ELF-1 (cell line): ENCODE measurements at places on chromosomes 12 and 14.

GRCh38 chr12:96007729-96008128 is 11.6 kb upstream of the HAL start:
- no peak for DNase-seq

GRCh38 chr14:64673748-64674147 is 30.5 kb upstream of the PLEKHG3 start:
- peak; percentile 86 for DNase-seq

DNA sequence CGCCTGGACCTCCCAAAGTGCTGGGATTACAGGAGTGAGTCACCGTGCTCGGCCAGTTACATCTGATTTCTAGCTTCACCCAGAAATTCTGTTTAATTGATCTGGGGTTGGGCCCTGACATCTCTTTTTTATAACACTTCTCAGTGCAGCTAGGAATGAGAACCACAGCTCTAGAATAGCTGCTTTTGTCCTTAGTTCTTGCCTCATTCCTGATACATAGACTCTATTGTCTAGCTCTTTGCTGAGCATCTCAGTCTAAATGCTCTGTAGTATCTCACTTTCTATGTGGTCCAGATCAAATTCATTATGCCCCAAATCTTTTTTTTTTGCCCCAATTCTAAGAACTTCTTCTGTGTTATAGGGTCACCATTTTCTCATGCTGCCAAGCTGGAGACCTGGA is 29.9 kb upstream of the FUT8 start:
- DNase-seq, result no peak

GRCh38 chr12:57221169-57221917 is 4.7 kb downstream of the NXPH4 start:
- no peak for DNase-seq

GRCh38 chr12:104243551-104243950 is 28.0 kb downstream of the TXNRD1 start:
- DNase-seq, result no peak

DNA sequence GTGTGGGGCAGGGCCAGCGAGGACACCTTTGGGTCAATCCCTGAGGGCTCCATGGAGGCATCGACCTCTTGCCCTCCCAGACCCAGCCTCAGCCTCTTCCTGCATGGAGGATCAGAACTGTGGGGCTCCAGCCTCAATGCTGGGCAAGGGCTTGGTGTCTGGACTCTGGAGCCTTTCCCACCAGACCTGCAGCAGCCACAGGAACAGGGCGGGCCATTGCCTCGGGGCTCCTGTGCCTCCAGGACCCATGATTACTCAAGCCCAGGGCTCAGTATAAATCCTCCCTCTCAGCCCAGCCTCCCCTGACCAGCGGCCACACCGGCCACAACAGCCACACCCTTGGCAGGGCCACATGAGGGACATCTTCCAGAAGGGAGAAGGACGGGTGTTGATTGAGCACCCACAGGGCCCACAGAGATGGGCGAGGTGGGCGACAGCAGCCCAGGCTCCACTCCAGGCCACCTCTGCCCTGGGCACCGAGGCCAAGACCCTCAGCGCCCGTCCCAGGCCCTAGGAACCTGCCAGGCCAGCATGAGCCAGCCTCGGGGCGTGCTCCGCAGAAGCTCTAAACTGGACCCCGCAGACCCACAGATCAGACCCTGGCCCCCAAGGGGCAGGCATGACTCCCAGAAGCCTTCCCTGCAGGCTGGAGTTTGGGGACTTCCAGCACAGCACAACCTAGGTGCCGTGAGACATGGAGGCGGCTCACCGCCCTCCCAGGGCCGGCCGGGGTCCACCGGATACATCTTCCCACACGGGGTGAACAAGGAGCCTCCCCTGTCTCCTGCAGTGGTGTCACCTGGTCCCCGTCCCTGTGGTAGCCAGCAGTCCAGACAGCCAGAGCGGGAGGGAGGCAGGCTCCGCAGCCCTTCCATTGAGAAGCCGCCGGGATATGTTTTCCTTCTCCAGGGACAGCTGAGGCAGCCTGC is 25.1 kb downstream of the NCOR2 start:
- peak; percentile 37 for DNase-seq

GRCh38 chr12:16148938-16149337 is 128.5 kb downstream of the SLC15A5 start:
- no peak for DNase-seq
